ENCODE measurements at places on chromosomes 7 and 10.

GRCh38 chr10:133072196-133072595, 15.5 kb upstream of the ADGRA1 start:
- no peak for DNase-seq

DNA sequence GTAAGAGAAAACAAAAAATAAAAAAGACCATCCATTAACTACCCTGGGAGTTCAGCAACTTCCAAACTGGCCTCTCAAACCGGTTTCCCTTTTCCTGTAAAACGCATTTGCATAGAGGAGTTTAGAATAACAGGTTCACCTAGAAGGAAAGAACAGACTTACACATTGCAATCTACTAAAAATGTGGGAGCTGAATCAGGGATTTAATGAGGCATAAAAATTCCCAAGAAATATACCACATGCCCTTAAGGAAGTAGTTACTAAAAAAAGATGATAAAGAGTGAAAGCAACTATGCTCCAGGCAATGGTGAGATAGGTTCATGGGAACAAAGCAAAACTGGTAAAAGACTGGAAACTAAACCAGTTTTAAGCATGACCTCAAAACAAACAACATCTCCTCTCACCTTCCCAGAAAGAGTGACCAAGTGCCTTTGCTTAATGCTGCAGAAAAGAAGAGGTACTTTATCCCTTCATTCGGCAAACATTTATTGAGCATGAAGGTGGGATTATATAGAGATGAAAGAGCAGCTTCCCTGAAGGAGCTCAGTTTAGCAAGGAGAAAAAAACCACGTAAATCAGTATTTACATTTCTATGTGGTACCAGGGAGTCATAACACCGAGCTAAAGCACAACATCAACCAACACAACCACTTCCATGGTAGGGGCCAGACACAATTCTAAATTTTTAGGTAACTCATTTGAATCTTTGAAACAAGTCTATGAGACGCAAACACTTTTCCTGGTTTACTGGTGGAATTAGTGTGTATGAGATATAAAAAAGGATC, 152.8 kb downstream of the SGMS1 start:
- peak; percentile 16 for DNase-seq

GRCh38 chr7:158322616-158323530, 264.8 kb downstream of the PTPRN2 start:
- DNase-seq: no peak

GRCh38 chr7:50724526-50725520, 57.9 kb downstream of the GRB10 start:
- DNase-seq: no peak

GRCh38 chr7:156892821-156893706, at the start of gene LMBR1:
Gene LMBR1, minus strand, starts transcription at chr7:156893183. Its CDS starts 190 bp downstream, at chr7:156892993.
- peak; percentile 98 for DNase-seq

GRCh38 chr7:72015136-72015535, 397.0 kb downstream of the CALN1 start:
- no peak for DNase-seq

GRCh38 chr7:2947058-2947780, 96.4 kb downstream of the CARD11 start:
- no peak for DNase-seq

- no peak for DNase-seq
Measured at GRCh38 chr10:29265210-29265768, 23.6 kb upstream of the LYZL1 start.

GRCh38 chr10:76086761-76087639, 655.6 kb downstream of the LRMDA start:
- peak; percentile 73 for DNase-seq

DNA sequence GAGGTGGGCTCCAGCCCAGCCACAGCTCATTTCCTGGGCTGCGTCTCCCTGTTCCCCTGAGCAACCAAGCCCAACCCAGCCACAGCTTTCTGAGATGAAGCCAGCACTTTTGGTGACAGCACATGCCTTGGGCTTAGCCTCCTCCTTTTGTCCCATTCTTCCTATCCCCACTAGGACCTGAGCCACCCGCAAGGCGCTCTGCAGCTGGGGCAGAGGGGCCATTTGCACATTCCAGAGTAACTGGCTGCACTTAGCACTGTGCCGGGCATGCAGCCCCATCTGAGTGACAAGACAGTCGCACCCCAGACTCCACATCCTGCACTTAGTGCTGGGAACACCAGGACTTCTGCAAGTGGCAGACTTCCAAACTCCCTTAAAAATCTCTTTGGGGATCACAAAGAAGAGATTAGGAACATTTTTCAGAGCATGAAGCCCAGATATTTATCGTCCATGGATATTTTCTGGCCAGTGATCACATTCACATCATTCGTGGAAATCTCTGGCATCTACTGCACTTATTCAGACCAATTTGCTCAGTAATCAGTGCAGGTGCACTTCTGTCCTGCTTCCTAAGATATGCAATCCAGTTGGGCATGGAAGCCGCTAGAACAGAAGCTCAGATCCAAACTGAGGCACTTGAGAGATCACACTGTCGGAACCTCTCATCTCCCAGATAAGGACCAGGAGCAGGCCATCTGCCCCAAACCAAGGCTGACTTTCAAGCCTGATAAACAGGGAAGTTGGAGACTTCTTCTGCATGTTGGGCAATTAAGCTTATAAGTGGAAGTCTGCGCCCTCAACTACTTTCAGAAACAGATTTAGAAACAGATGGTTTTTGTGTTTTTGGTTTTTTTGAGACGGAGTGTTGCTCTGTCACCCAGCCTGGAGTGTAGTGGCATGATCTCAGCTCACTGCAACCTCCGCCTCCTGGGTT, 26.4 kb downstream of the CHST15 start:
- DNase-seq: no peak

DNA sequence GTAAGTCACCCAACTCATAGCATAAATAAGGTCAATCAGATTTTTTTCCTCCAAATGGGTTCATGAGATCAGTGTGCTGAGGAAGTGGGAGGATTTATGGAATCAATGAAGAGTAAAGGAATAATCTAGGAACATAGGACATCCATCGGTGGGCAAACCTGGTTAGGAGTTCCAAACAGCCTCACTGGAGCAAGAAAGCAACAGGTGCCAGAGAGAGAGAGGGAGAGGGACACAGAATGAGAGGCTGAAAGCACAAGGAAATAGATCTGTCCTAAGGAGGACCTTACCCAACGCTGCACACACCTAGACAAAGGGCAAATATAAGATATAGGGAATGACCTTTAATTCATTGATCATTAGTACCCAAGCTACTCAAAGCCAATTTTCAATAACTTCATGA, 119.5 kb upstream of the ANKRD1 start:
- DNase-seq: no peak

- peak; percentile 69 for DNase-seq
Measured at GRCh38 chr10:31147210-31147608, 115.5 kb upstream of the ZNF438 start.

- DNase-seq: peak; percentile 76
Measured at GRCh38 chr10:30583778-30584415, 45.7 kb downstream of the LYZL2 start.

- DNase-seq: no peak
Measured at GRCh38 chr7:36309301-36309700, 80.4 kb upstream of the ANLN start.

DNA sequence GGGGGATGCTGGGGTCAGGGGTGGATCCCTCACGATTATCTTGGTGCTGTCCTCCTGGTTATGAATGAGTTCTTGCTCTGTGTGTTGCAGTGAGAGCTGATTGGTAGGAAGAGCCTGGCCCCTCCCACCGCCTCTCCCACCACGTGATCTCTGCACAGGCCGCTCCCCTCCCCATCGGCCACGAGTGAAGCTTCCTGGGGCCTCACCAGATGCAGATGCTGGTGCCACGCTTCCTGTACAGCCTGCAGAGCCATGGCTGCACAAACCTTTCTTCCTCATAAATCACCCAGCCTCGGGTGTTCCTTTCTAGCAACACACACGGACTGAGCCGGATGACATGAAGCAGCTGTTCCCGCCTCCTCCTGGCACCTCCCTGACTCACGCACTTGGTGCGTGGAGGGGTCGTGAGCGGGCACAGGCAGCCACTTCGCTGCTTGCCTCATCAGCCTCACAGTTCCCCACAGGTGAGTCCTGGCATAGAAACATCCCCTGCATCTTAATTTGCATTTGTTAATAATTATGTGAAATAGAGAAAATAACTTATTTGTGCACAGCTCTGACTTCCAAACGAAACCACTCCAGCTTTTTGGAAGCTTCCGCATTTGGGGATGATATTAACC, 210.8 kb downstream of the ADARB2 start:
- DNase-seq: peak; percentile 76

DNA sequence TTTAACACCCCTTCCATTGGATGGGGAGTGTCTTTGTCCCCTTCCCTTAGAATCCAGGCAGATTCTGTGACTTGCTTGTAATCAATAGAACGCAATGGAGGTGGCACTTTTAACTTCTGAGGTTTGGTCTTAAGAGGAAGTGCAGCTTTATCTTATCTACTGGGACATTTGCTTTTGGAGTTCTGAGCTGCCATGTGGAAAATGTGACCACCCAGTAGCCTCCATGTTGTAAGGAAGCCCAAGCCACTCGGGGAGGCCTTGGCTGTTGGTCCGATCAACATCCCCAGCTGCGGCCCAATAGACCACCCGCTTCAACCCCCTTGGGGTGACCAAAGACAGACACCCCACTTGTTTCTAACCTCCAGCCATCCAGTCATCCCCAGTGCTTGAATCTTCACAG, 86.3 kb upstream of the FAM171A1 start:
- DNase-seq: no peak

- DNase-seq: peak; percentile 86
Measured at GRCh38 chr10:784403-785088, 95.1 kb upstream of the DIP2C start.

GRCh38 chr10:17025444-17026295, 103.9 kb downstream of the CUBN start:
- peak; percentile 87 for DNase-seq

GRCh38 chr10:33600381-33600780, 265.9 kb upstream of the NRP1 start:
- peak; percentile 35 for DNase-seq

DNA sequence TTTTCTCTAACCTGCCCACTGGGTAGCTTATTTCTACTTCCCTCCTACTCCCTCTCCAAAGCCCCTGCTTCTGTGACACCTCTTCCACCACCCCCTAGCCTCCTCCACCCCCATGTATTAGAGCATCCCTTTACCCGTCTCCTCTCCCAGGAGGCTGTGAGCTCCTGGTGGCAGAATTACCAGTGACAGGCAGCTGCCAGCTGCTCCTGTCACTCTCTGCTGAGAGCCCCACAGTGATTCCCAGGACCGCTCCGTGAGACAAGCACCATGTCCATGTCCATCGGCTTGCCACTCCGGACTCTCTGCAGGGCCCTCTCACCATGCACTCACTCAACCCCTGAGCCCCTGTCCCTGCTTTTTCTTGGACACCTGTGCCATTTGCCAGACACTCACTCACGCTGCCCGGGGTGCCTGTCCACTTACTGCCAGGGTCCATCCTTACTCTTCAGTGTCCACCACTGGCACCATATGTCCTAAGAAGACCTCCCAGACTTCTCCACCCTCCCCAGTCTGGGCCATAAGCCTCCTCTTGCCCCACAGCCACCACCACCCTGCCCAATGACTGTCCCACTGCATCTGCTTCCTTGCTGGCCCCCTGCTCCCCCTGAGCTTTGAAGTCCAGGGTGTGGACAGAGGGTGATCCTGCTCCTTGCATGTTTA, 9.8 kb downstream of the WDFY4 start:
- no peak for DNase-seq

DNA sequence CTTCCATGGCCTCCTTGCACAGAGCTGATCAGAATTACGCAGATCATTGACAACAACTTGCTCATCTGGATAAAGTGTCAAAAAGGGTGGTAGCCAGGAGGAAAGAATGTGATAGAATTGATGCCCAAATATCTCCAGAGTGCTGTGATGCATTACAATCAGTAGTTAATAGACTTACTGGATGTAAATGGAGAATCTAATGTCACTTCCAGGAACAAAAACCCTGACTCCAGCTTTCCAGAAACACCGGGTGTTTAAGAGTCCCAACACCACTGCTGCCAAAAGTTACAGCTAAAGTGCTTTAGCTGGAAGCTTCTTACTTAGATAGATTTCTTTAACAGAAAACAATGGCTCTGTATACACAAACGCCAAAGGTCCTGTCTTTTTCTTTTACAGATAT, 25.7 kb upstream of the OSBPL3 start:
- no peak for DNase-seq

DNA sequence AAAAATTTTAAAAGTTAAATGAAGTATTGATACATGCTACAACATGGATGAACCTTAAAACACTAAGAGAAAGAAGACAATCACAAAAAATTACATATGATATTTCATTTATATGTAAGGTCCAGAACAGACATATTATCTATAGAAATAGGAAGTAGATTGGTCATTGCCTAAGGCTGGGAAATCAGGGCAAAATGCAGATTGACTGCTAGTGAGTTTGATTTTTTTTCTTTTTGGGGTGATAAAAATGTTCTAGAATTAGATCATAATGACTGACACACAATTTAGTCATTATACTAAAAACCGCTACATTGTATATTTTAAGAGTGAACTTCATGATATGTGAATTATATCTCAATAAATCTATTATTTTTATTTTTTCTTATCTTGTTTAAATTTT, 88.3 kb downstream of the CPEB3 start:
- DNase-seq: no peak

DNA sequence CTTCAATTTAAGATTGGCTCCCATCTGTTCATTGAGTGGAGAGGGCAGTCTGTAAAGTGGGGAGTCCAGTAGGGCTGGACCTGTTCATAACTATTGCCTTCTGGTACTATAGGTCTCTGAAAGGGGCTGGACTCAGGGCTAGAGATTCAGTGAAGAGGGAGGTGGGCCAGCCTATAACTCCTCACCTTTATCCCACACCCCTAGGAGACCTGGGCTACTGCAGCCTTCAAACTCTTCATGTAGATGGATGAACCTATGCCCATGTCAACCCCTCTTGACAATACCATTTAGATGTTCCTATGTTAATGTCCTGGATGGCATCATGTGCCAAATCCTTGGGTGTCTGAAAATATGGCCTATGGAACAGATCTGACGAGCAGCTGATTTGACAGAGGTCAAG, 22.0 kb downstream of the MBL2 start:
- DNase-seq: no peak

DNA sequence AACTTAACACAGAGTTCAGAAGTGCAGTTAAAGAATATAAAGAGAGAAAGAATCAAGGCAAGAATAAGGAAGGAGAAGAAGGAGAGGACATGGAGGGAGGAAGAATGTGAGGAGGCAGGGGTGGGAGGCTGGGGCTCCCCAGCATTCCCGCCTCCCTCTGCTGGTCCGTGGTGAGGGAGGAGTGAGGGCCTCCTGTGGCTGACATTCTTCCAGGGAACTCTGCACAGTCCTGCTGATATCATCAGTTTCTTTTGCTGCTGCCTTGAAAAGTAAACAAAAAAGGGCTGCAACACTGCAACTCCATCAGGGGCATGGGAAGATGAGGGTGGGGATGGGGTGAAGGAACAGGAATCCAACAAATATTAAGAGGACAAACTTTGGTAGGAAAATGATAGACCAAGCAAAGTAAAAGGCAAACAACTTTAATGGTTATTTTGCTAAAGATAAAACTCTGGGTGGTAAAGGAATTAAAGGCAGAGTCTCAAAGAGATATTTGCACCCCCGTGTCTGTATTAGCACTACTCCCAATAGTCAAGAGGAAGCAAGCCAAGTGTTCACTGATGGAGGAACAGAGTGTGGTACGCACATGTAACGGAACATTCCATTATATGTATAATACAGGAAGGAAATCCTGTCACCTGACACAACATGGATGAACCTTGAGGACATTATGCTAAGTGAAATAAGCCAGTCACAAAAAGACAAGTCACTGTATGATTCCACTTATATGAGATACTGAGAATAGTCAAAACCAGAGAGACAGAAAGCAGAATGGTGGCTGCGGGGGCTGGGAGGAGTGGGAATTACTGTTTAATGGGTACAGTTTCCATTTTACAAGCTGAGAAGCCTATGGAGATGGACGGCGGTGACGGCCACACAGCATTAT, 8.0 kb upstream of the SPOCK2 start:
- no peak for DNase-seq

Data from Daoy (cell line).